Myocyte (in vitro differentiated cells): ENCODE measurements at places on chromosomes 3 and 15. TPM values are rescaled to one million over a fixed set of nuclear protein-coding genes. Genes with fewer than 3 reads are reported as not detected.

RAB6B gene
- 0.37 and 1.1 TPM in 2 replicates for total RNA-seq

CPLX3 gene
- not detected in 2 replicates for total RNA-seq

OXSM gene
- 13.0 and 13.6 TPM in 2 replicates for total RNA-seq

GOLGA6L24 gene
- not detected in 2 replicates for total RNA-seq

LEKR1 gene
- 0.68 and 1.3 TPM in 2 replicates for total RNA-seq

ZXDC gene
- 41.5 and 45.9 TPM in 2 replicates for total RNA-seq

GLDN gene
- 0.32 TPM in 1 of 2 replicates, not detected in the other for total RNA-seq

CRYGS gene
- 0.47 and 0.48 TPM in 2 replicates for total RNA-seq

TEX55 gene
- total RNA-seq, result not detected in 2 replicates

ELL3 gene
- total RNA-seq, result 2.2 and 2.7 TPM in 2 replicates

LRRC31 gene
- not detected in 2 replicates for total RNA-seq
